ENCODE measurements at places on chromosomes 6 and 20.
A peak's percentile ranks its signal among the peaks of the same experiment; 100 is the strongest.

DNA sequence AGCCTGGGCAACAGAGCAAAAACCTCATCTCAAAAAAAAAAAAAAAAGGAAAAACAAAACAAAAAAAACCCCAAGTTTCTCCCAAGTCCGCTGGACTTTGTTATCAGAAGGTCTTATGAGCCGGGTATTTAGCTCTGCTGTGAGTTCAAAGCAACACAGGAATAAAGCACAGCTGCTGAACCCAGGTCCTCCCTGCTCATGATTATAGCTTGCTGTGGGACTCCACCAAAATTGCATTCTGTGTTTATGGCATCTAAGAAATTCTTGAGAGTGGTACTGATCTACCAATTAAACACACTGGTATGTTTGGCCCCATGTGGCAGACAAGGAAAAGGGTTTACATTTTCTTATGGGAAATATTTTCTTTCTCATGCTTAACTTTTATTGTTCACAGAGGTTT, 93.6 kb upstream of the NEDD9 start:
- DNase-seq = no peak

DNA sequence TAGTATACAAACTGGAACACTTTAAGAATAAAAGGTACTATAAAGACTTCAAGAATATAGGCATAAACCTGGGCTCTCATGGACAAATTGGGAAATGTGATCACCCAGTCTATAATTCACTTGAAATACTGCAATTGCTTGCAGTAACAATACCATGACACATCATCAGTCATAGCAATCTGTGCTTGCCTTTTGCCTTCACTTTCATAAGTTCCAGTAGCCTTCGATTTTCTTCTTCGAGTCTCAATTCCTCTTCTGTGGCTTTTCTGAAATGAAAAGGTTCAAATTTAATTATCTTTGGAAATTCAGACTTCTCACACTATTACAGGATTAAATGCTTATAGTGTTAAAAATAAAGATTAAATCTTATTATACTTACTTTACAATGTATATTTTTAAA, 96.3 kb upstream of the ZBTB24 start:
- no peak for DNase-seq

- DNase-seq = peak; percentile 40
These were observed 1.3 kb downstream of the CEP85L start for GRCh38 chr6:118649918-118650581.

DNA sequence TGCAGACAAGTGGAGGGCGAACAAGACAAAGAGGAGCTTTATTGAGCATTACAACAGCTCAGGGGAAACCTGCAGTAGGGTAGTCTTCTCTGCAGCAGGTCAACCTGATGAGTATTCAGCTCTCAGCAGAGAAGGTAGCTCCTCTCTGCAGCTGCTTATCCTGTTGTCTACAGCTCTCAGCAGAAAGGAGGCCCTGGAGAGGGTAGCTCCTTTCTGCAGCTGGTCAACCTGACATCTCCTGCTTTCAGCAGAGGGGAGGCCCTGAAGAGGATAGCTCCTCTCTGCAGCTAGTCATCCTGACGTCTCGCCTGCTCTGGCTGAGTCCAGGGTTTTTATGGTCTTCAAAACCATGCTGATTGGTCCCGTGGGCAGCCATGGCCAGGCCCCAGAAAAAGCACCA, 113.6 kb downstream of the CD24 start:
- DNase-seq = no peak

DNA sequence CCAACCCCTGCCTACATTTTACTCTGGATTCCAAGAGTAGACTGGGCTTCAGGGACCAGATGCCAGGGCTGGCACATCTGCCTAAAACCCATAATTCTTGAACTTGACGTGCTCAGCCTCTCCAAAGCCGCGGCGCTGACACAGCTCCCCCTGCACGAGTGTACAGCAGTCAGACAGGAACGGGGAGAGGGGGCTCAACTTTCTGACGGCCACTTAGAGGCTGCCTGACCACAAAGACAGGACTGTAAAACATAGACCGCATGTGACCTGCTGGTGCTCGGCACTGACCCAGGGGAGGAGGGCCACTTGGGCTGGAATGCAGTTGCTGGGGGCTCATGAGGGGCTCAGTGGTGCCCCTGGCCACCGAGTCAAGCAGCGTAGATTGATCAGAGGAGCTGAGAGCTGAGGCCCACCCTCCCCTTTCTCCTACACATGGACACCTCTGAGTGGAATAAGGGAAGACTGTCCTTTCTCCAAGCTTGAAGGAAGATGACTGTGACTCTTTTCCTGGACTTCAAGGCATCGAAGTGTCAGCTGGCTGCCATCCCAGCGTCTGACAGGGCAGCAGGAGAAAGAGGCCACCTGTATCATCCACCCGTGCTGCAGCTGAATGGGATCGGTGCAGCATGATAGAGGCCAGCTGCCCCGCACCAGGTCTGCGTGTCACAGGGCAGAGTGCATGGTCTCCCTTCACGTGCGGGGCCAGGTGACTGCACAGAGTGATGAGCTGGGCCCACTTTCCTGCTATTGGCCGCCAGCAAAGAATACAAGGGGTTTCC, 171.3 kb upstream of the AGPAT4 start:
- DNase-seq = no peak

DNA sequence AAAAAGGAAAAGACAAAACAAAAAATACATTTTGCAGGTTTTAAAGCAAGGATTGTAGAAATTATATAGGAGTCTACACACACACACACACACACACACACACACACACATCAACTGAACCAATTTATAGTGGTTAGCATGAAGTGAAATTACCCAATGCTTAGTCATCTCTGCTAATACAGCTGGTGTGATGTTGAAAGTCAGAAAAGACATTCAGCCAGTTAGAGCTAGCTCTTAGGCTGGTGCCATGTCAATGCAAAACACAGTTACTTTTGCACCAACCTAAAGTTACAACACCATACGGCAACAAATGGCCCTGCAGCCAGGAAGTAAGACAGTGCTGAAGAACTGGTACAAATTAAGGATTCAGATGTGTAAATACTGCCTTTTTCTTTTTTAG, 15.2 kb downstream of the FAM210B start:
- no peak for DNase-seq

DNA sequence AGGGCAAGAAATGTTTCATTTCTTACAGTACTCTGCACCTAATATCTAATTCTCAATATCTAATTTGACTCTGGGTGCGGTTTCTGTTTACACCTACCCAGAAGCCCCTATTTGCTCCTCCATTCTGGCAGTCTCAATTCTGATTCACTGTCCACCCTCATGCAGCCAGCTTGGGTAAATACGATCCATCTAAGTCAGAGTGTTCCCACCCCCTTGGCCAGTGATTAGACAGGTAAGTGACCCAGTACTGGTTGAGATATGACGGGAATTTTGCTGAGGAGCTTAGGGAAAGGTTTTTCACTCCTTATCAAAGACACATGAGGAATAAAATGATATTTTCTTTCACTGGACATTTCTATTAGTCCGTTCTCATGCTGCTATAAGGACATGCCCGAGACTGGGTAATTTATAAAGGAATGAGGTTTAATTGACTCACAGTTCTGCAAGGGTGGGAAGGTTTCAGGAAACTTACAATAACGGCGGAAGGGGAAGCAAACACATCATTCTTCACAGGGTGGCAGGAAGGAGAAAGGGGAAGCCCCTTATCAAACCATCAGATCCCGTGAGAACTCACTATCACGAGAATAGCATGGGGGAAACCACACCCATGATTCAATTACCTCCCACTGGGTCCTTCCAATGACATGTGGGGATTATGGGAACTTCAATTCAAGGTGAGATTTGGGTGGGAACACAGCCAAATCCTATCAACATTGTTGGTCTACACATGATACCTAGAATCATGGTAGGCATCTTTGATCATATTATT, 29.4 kb downstream of the GLO1 start:
- DNase-seq = no peak

All from tibial nerve (tissue), 4 donors.